Mononuclear cell (primary cell): ENCODE measurements at places on chromosomes 2 and 18. TPM values are rescaled to one million over a fixed set of nuclear protein-coding genes. Genes with fewer than 3 reads are reported as not detected.

The RBM43 gene
- 13.3 TPM for total RNA-seq

The VWA3B gene
- total RNA-seq, result not detected

The ANKRD36C gene
- total RNA-seq, result 83.4 TPM

The ITPRIPL1 gene
- 4.7 TPM for total RNA-seq

The SERPINB13 gene
- total RNA-seq, result not detected

The SCN2A gene
- under 0.01 TPM for total RNA-seq

The ANKRD23 gene
- total RNA-seq, result 2.2 TPM

The PPP1R1C gene
- not detected for total RNA-seq

The PLEKHB2 gene
- total RNA-seq, result 105 TPM

The PTRHD1 gene
- 25.3 TPM for total RNA-seq

The RFTN2 gene
- total RNA-seq, result under 0.01 TPM

The POMC gene
- 2.3 TPM for total RNA-seq

The CIB4 gene
- not detected for total RNA-seq

The ALPP gene
- not detected for total RNA-seq

The GPR45 gene
- total RNA-seq, result not detected

The PROKR1 gene
- under 0.01 TPM for total RNA-seq

The PSMA8 gene
- total RNA-seq, result 0.42 TPM

The CHRNG gene
- not detected for total RNA-seq

The ZNF397 gene
- total RNA-seq, result 7.7 TPM

The CBLN2 gene
- 0.10 TPM for total RNA-seq

The WIPF1 gene
- total RNA-seq, result 126 TPM

The LYPD1 gene
- not detected for total RNA-seq

The LIPG gene
- total RNA-seq, result not detected

The SALL3 gene
- total RNA-seq, result under 0.01 TPM

The C1GALT1C1L gene
- not detected for total RNA-seq

The COL6A3 gene
- 0.52 TPM for total RNA-seq

The GREB1 gene
- 0.10 TPM for total RNA-seq

The IGFBP2 gene
- 0.52 TPM for total RNA-seq

The CNDP1 gene
- not detected for total RNA-seq

The PLGLB1 gene
- 2.7 TPM for total RNA-seq

The DHX57 gene
- 19.2 TPM for total RNA-seq

The CPO gene
- total RNA-seq, result 0.21 TPM

The CYP27C1 gene
- not detected for total RNA-seq
